Stimulated activated CD8-positive, alpha-beta memory T cell treated with anti-CD3 and anti-CD28 coated beads, Interleukin-4, amount 100 ng/mL, for 1 hour (primary cell): ENCODE measurements at places on chromosomes 3 and 15.

- no peak for DNase-seq
These were observed 9.9 kb downstream of the TRAK1 start for GRCh38 chr3:42101048-42101447.

DNA sequence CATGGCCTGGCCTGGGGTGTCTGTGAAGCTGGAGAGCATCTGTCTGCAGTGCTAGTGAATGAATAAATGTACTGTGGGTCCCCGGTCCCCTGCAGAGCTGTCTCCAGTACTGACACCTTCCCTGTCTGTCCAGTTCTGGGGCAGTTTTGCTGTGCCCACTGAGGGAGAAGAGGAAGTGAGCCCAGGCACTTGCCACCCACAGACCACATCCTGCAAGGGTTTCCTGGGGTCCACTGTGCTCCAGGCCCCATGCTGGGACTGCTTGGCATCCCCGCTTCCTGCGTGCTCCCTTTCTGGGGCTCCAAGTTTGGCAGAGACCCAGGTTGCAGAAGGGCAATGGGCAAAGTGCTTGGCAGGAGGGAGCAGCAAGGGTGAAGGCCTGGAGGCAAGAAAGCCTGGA is 4.9 kb upstream of the SLC6A6 start:
- no peak for DNase-seq

GRCh38 chr15:70033109-70033508 is 64.6 kb downstream of the TLE3 start:
- DNase-seq, result no peak

- DNase-seq, result no peak
These were observed 483.4 kb downstream of the FOXP1 start for GRCh38 chr3:71099997-71100719.

GRCh38 chr3:195095035-195095703 is 175.8 kb downstream of the XXYLT1 start:
- no peak for DNase-seq

- no peak for DNase-seq
These were observed 209.5 kb downstream of the SOX2 start for GRCh38 chr3:181921220-181921619.

DNA sequence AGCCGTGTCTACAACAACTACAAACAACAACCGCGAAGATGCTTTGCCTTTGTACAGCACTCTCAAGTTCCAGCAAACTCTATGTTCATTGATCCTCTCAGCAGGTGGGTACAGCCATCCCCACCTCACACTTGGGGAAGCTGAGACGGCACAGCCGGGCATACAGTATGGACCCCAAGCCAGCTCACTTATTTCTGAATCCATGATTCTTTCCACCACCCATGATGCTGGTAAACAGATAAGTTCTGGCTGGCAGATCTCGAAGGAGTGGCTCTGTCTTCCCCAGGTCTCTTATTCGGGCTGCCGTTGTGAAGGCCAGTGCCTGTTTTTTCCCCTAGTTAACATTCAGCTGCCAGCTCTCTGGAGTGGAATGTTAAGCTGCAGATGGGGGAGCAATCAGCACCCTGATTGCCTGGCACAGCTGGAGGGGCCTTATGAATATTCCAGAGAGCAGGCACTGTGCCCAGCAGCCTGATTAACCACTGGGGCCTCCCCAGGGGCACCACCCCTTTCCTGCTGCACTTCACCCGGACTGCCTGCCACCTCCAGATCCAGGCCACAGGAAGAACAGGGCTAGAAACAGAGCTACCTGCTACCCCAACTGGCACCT is 73.2 kb downstream of the CORO2B start:
- no peak for DNase-seq

GRCh38 chr3:27289769-27290413 is 79.3 kb downstream of the NEK10 start:
- DNase-seq, result no peak

- no peak for DNase-seq
These were observed 125.1 kb upstream of the ZBTB20 start for GRCh38 chr3:115272036-115272824.

DNA sequence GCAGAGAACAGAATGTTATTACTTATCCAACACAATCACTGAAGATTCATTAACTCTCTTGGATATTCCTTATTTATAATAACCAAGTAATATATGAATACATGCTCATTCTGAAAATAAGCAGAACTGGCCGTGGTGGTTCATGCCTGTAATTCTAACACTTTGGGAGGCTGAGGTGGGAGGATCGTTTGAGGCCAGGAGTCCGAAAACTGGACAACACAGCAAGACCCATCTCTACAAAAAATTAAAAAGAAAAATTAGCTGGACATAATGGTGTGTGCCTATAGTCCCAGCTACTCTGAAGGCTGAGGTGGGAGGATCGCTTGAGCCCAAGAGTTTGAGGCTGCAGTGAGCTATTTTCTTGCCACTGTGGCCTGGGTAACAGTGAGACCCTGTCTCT is 25.9 kb downstream of the RNF168 start:
- no peak for DNase-seq

DNA sequence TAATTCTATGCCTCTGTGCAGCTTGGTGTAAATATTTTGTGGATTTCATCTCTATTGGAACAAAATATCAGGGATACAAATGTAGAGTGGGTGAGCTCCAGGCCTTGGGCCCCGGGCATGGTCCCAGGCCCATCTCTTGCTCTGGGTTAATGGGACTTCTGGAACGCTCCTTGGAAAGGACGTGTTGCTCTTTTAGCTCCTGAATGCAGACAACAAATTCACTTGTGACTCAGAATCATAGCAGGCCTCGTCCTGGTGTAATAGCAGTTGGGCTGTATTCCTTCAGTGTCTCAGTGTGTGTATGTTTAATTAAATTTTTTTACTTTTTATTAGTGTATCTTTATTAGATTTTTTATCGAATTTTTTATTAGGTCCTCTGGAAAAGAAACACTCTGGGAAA is 266.7 kb upstream of the C2CD4B start:
- DNase-seq, result no peak

DNA sequence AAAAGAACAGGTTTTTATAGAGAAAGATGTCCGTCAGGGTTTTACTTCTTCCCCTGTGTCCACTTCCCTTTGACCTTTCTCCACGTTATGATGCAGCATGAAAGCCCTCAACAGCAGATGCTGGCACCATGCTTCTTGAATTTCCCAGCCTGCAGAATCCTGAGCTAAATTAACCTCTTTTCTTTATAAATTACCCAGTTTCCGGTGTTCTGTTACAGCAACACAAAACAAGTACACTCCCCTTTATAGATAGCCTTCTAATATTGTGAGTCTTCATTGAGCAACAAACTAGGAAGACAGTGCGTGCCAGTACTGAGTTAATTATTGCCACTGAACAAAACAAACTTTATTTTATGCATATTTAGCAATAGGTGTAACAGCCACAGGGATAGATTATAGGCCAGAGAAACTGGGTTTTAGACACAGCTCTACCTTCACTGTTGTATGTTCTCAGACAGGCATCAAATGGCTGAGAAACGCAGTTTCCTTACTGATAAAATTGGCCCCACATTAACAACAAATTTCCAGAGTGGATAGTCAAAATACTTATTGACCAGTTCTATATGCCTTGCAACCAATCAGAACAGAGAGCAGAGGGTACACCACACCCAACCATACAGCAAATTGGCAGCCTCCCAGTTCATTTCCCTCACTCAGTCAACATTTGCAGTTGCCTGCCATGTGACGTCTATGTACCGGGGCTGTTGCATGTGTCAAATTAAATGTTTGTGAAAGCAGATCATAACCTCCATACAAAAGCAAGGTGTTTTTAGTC is 14.4 kb upstream of the TBL1XR1 start:
- DNase-seq, result no peak

DNA sequence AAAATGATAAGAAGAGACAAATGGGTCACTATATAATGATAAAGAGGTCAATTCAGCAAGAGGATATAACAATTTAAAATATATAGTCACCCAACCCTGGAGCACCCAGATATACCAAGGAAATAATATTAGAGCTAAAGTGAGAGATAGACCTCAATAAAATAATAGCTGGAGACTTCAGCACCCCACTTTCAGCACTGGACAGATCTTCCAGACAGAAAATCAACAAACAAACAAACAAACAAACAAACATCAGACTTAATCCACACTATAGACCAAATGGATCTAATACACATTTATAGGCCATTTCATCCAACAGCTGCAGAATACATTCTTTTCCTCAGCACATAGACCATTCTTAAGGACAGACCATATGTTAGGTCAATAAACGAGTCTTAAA is 79.4 kb downstream of the SENP7 start:
- DNase-seq, result no peak

DNA sequence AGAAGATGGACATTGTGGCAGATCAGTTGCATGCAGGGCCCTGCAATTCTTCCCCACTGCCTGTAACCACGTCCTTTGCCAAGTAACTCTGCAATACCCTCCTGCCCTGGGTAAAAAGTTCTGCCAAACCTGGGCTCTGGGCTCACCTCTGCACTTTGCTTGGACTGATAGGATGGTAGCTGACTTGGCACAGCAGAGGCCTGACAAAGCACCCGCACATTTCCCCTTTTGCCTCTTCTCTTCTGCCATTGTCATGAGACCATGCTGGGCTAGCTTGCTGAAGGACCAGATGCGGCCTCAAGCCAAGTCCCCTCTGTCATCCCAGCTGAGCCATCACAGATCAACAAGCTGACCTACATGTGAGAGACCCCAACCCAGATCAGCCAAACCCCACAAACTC is 122.4 kb downstream of the SMAD6 start:
- no peak for DNase-seq

- DNase-seq, result no peak
These were observed 11.0 kb upstream of the STARD5 start for GRCh38 chr15:81334768-81335435.

DNA sequence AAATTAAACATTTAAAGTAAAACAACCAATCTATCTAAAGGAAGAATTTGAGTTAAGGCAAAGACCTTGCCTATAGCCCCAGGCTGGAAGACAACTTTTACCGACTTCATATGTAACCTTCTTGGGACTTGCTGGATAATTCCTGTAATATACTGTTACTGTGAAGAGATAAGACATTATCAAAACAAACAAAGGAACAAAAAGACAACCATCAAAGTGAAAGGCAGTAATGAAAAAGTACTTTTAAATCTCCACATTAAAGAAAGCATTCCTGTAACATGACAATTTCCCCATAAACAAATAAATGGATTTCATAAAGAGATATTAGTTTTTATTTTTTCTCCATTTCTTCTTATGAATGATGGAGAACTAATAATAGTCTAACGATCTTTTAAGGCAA is 2.4 kb downstream of the CMTM6 start:
- no peak for DNase-seq

DNA sequence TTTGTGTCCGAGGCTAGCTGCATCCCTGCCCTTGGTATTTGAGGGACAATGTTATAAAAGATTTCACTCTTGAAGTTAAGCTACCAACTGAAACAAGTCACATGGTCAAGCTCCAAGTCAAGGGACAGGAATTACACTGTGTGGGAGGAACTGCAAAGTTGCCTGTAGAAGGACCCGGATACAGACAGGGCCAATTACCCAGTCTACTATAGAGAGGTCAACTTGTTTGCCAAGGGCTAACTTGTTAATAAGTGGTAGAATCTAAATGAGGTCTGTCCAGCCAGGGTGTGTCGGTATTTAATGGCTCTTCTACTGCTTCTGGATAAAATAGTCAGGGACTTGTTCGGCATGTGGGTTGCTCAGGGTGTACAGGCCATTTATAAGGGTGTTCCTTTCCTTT is 55.7 kb downstream of the PTPRG start:
- DNase-seq, result no peak

DNA sequence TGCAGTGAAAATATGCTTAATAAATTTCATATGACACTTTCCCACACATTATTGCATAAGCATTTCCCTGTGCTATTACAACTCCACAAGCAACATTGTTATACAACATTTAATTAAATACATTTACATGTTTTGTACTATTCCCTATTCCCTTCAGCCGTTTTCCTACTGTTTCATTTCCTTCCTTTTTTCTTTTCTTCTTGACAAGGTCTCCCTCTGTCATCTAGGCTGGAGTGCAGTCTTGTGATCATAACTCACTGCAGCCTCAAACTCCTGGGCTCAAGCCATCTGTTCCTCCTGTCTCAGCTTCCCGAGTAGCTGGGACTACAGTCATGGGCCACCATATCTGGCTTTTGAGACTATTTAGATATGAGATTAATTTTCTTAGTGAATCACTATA is 254.7 kb downstream of the NFKBIZ start:
- DNase-seq, result no peak

DNA sequence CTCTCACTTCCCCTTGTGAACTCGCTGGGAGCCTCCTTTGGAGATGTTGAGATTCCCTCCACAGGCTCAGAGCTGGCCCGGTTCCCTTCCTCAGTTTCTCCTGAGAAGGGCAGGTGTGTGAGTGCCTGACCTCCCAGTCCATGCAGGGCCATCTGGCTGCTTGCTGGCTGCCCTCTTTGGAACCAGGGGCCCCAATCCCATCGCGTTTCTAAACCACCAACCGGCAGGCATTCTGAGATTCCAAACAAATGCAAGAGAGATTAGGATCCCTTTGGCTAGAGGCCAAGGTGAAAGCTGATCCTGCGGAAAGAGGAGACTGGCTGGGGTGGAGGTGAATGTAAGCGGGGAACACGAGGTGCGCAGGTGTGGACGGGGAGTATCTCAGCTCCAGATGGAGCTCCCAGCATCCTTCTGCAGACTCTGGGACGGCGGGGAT is 2.9 kb upstream of the PRRT3 start:
- DNase-seq, result no peak
